Tibial artery (tissue), 4 donors: ENCODE measurements at places on chromosomes 3 and 15.

- no peaks in the 10 kb centered on the region for H3K27me3 ChIP-seq
- no peaks in the 10 kb centered on the region for H3K4me1 ChIP-seq
- H3K27ac ChIP-seq = no peak overlapping the region
- no peak overlapping the region for H3K4me3 ChIP-seq
Observed at GRCh38 chr15:36362509-36362915, 216.9 kb upstream of the CDIN1 start.

- peaks cover 68% of the 10 kb centered on the region for H3K4me1 ChIP-seq
- H3K4me3 ChIP-seq = peak overlapping the region; percentile 52
Observed at GRCh38 chr3:128488991-128489673, 3.9 kb downstream of the GATA2 start.

DNA sequence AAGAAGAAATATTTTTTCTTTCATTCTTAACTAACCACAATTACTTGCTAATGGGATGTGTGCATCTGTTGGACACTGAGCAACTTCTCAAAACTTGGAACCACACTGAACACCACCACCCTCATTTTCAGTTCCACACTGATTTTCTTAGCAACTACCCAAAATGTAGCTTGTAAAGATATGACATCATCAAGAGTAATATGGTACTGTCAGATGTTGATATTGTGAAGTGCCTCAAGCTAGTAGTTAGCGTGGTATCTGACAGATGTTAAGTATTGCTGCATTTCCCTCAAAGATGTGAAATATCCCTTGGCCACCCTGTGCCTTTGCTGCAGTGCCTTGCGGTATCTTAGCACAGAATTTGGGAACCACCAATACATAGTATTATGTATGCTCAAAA, 9.3 kb downstream of the RFTN1 start:
- H3K36me3 ChIP-seq = no peaks in the 10 kb centered on the region
- peaks cover 29% of the 10 kb centered on the region for H3K4me1 ChIP-seq
- DNase-seq = no peak
- no peak overlapping the region for H3K4me3 ChIP-seq
- no peak overlapping the region for H3K27ac ChIP-seq
- H3K27me3 ChIP-seq = no peaks in the 10 kb centered on the region

DNA sequence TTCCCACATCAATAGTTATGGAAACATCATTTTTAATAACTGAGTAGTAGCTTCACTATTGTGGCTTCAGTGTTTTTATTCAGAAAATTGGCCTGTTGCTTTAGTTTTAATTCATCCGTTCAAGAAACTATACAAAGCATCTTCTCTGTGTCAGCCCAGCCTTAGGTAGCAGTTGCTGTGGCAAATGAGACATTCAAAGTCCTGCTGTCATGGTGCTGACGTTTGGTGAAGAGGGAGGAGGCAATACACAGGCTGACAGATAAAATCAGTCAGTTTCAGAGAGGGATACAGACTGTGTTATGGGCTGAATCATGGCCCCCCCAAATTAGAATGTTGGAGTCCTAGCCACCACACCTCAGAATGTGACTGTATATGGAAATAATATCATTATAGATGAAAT, 56.5 kb downstream of the SLC7A14 start:
- no peaks in the 10 kb centered on the region for H3K27me3 ChIP-seq
- no peak overlapping the region for H3K4me3 ChIP-seq
- no peaks in the 10 kb centered on the region for H3K36me3 ChIP-seq

DNA sequence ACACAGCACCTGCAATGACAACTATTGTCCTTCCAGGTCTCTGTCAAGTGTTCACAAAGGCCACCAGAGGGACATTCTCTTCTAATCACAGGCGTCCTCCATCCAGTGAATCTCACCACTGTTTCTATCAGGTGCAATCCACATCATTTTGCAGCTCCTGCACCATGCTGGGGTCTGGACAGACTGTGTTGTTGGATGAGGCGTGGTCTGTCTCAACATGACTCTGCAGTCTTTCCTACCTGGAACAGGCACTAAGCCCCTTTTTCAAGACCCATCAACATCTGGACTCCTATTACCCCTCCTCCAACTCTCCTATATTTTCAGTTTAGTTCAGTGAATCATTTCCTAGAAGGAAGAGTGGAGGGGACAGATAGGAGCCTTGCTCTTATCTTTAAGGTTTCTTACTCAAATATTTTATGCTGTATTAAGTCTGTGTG, 31.5 kb upstream of the VEPH1 start:
- H3K4me3 ChIP-seq = no peak overlapping the region
- no peaks in the 10 kb centered on the region for H3K36me3 ChIP-seq
- H3K27ac ChIP-seq = no peak overlapping the region
- DNase-seq = no peak

- H3K4me1 ChIP-seq = peaks cover 16% of the 10 kb centered on the region
- H3K27me3 ChIP-seq = no peaks in the 10 kb centered on the region
- peak overlapping the region; percentile 70 for H3K27ac ChIP-seq
- H3K36me3 ChIP-seq = no peaks in the 10 kb centered on the region
Observed at GRCh38 chr3:86986671-86987420, 4.1 kb downstream of the VGLL3 start.

DNA sequence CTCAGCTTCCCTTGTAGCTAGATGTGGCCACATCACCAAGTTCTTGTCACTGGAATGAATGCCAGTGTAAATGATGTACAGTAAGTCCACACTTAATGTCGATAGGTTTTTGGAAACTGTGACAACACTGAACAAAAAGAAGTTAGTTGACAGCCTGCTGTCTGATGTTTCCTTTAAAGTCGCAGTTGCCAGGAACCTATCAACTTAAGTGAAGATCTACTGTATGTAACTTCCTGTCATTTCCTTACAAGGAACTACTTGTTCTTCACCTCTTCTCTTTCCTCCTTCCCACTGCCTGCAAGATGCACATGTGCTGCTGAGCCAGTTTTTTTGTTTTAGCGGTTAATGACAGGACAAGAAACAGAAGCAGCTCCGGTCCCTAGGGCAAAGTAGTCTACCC, 44.6 kb downstream of the HDGFL3 start:
- peaks cover 8% of the 10 kb centered on the region for H3K36me3 ChIP-seq
- DNase-seq = no peak
- H3K27ac ChIP-seq = no peak overlapping the region
- no peak overlapping the region for H3K4me3 ChIP-seq
- H3K27me3 ChIP-seq = no peaks in the 10 kb centered on the region

DNA sequence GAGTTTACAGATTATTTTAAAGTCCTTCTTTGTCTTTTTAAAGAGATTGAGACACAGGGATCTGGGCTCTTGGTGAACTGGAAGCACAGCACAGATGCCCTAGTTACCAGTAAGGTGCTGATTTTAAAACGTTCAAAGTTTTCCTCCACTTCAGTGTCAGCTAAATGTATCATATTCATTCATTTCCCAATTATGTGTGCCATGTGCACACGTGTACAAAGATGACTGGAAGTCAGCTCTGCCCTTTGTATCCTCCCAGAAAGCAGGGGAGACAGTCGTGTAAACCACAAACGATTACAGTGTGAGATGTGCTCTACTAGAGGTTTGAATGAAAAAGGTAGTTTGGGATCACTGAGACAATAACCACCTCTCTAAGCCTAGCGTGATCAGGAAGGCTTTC, 730 bp downstream of the ZKSCAN7 start:
- peak overlapping the region; percentile 85 for H3K27ac ChIP-seq
- no peak for DNase-seq
- H3K4me1 ChIP-seq = peaks cover 16% of the 10 kb centered on the region

GRCh38 chr3:71559021-71559420, 24.5 kb downstream of the FOXP1 start:
- no peak overlapping the region for H3K4me3 ChIP-seq
- H3K27me3 ChIP-seq = no peaks in the 10 kb centered on the region
- H3K36me3 ChIP-seq = no peaks in the 10 kb centered on the region
- no peaks in the 10 kb centered on the region for H3K4me1 ChIP-seq

DNA sequence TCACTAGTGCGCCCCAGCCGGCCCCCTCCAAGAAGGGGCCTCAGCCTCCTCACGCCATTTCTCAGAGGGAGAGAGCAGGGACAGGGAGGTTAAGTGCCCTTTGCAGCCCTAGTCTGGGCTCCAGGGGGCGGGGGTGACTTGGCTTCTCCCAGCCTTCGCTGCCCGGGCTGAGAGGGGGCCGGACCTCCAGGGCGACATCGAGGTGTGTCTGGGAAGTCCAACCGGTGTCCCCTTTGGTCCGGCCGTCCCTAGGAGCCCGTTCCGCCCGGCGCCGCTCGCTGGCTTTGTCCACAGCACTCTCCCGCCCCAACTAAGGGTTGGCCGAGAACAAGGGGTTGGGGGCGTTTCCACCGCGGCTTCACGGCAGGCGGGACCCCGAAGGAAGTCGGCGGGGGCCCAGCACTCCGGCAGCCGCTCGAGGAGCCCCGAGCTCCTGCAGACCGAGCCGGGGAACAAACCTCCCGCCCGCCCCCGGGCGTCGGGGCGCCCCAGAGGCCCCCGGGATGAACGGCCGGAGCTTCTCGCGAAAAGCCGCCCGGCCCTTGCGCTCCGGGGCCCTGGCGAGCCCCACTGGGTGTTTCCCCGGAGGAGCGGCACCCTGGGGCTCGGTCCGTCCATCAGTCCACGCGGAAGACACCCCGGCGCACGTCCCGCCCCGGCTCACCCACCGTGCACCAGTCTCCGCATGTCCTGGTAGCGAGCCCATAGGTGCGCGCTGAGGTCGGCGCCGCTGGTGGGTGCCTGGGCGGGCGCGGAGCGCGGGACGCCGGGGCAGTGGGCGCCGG, 627 bp downstream of the NT5DC2 start:
- H3K27ac ChIP-seq = peak overlapping the region; percentile 58
- peak overlapping the region; percentile 78 for H3K4me3 ChIP-seq

DNA sequence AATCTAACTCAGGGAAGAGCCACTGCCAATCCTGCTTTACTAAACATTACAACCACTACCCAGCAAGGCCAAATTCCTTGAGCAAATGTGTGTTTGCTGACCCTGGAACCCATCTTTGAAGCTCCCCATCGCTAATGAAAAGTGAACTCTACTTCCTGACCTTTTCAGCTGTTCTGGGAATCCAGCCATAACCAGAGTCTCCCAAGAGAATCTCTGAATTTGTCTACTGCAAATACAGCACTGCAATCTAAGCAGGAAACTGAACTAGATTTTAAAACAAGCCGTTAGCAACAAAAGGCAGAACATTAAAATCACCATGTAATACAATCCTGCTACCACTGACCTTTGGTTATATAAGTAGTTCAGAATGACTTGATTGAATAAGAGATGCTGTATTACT, 309.2 kb downstream of the MAGI1 start:
- no peak for DNase-seq
- no peak overlapping the region for H3K4me3 ChIP-seq
- peak overlapping the region; percentile 20 for H3K27ac ChIP-seq
- no peaks in the 10 kb centered on the region for H3K27me3 ChIP-seq
- H3K36me3 ChIP-seq = no peaks in the 10 kb centered on the region
- H3K4me1 ChIP-seq = peaks cover 25% of the 10 kb centered on the region

- H3K27ac ChIP-seq = no peak overlapping the region
- no peaks in the 10 kb centered on the region for H3K27me3 ChIP-seq
- no peaks in the 10 kb centered on the region for H3K36me3 ChIP-seq
- peak; percentile 34 for DNase-seq
- no peak overlapping the region for H3K4me3 ChIP-seq
- peaks cover 6% of the 10 kb centered on the region for H3K4me1 ChIP-seq
Observed at GRCh38 chr3:33791477-33792166, 6.8 kb upstream of the PDCD6IP start.

- H3K4me3 ChIP-seq = no peak overlapping the region
- no peak overlapping the region for H3K27ac ChIP-seq
- no peak for DNase-seq
- H3K36me3 ChIP-seq = peaks cover 6% of the 10 kb centered on the region
- H3K4me1 ChIP-seq = no peaks in the 10 kb centered on the region
Observed at GRCh38 chr3:67521053-67521646, 133.3 kb downstream of the SUCLG2 start.

DNA sequence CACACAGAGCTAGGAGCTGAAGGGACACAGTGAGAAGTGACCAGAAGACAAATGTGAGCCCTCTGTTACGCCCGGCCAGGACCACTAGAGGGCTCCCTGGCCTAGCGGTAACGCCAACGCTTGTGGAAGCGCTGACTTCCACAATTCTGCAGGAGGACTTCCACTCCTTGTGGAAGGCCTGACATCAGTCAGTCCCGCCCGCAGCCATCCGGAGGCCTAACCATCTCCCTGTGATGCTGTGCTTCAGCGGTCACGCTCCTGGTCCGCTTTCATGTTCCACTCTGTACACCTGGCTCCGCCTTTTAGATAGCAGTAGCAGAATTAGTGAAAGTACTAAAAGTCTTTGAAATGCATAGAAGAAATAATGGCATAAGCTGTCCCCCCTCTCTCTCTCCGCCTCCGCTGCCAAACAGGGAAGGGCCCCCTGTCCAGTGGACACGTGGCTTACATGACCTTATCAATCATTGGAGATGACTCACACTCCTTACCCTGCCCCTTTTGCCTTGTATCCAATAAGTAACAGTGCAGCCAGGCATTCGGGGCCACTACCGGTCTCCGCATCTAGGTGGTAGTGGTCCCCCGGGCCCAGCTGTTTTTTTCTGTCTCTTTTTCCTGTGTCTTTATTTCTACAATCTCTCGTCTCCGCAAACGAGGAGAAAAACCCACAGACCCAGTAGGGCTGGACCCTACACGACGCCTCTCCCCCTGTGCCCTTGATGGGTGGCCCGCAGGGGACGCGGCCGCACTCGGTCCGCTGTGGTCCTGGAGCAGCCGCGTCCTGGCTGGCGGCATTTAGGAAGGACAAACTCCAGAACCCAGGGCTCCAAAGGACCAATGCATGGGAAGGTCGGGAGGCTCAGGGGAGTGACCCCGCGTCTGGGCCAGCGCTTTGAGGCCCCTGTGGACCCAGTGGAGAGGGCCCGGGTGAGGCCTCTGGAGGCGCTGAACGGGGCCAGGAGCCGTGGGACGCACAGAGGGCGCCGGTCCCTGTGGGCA, 27.0 kb upstream of the RPL32 start:
- no peaks in the 10 kb centered on the region for H3K27me3 ChIP-seq
- peaks cover 13% of the 10 kb centered on the region for H3K4me1 ChIP-seq
- no peak overlapping the region for H3K4me3 ChIP-seq
- no peak overlapping the region for H3K27ac ChIP-seq
- H3K36me3 ChIP-seq = no peaks in the 10 kb centered on the region
- peak; percentile 90 for DNase-seq

GRCh38 chr3:197789309-197789708, 1.7 kb upstream of the LRCH3 start:
- H3K36me3 ChIP-seq = peaks cover 7% of the 10 kb centered on the region
- H3K4me1 ChIP-seq = peaks cover 10% of the 10 kb centered on the region
- no peak overlapping the region for H3K4me3 ChIP-seq

- no peak overlapping the region for H3K27ac ChIP-seq
- H3K4me1 ChIP-seq = peaks cover 7% of the 10 kb centered on the region
- DNase-seq = peak; percentile 10
- no peaks in the 10 kb centered on the region for H3K36me3 ChIP-seq
Observed at GRCh38 chr15:66924889-66925288, 140.5 kb upstream of the SMAD3 start.

DNA sequence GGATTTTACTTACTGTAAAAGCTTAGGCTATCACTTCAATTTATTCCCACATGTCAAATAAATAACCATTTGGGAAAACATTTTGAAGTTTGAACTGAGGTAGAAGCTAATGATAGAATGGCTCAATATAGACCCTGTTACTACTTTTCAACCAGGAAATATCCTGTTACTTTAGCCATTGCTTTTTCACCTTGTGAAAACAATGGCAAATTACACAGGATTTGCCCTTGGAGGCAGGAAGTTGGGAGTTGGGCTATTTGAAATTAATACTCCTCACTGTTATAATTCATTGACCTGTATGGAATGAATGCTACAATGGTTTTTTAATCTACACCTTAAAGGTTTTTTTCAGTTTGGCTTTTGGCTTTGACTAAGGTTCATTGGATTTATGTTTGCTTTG, 98.1 kb upstream of the UBE2E2 start:
- no peak overlapping the region for H3K27ac ChIP-seq
- H3K4me1 ChIP-seq = no peaks in the 10 kb centered on the region
- no peaks in the 10 kb centered on the region for H3K36me3 ChIP-seq
